ENCODE measurements at places on chromosomes 2 and 18.

- peak; percentile 77 for DNase-seq
Observed at GRCh38 chr18:59547581-59548182, 149.5 kb downstream of the CCBE1 start.

- DNase-seq: no peak
Observed at GRCh38 chr2:184067502-184067901, 530.8 kb upstream of the ZNF804A start.

DNA sequence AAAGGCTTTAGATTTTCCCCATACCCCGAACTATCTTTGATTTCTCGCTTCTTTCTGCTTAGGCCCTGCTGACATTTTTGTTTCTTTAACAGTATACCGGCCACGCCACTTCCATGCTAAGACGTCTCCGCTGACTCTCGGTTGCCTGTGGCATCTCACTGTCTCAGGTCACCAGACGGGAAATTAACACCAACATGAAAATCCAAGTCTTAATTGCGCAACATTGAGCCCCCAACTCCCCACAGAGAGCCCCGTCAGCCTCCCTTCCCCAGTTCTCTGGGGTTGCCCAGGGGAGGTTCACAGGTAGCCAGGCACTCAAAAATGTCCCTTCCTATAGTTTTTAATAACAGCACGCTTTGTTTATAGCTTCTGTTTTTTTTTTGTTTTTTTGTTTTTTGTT lies 30.2 kb downstream of the CD8B2 start:
- DNase-seq: no peak

DNA sequence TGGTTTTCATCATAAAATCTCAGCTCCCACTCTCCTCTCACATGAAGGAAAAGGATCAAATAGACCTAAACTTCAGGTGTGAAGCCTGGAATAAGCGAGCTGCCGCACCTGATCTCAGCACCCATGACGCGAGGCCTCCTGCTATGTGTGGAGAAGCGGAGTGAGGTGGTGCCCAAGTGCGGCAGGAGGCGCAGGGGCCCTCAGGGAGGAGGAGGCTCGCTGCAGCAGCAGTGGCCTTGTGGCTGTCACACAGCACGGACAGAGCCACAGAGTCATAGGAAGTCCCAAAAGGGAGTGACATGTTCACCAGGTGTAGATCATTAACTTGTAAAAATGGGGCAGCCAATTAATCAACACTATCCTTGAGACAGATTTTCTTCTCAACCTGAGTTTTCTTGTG lies 9.1 kb downstream of the SCLY start:
- DNase-seq: no peak

DNA sequence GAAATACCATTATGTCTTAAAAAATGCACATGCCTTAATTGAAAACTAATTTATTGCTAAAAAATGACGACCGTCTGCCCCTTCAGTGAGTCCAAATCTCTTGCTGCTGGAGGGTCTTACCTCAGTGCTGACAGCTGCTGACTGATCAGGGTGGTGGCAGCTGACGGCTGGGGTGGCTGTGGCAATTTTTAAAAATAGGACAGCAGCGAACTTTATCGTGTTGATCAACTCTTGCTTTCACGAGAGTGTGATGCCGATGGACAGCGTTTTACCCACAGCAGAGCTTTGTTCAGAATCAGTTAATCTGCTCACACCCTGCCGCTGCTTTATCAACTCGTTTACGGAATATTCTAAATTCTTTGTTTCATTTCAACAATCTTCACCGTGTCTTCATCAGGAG lies 21.2 kb upstream of the CTDP1 start:
- no peak for DNase-seq

- DNase-seq: no peak
Observed at GRCh38 chr18:35197296-35197695, 43.5 kb upstream of the ZNF397 start.

- no peak for DNase-seq
Observed at GRCh38 chr2:142863485-142863961, 13.9 kb upstream of the KYNU start.

- peak; percentile 93 for DNase-seq
Observed at GRCh38 chr18:9069601-9070000, 32.9 kb upstream of the NDUFV2 start.

DNA sequence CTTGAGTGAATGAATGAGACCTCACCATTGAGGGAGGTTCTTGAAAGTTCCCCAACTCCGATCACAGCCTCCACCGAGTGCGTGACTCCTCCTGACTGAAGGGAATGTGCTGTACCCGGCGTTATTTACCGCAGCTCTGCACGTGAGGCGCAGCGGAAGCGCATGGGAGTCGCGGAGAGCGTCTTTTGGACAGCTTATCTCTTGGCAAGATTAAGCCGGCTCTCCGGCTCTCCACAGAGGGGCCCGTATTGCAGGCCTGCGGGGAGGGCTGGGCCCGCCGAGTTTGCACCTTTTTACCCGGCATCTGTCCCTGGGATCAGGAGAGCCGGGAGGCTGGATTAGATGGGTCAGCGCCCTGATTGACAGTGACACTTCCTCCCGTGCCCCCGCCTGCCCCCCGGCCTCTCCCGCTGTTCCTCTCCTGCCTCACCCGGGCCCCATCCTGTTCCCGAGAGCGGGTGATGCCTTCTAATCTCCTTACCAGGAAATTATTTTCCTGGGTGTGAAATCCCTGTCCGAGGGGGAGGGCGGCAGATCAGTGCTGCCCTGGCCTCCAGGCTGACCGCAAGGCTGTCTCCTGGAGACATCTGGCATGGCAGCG lies 176.3 kb downstream of the INHBB start:
- no peak for DNase-seq

DNA sequence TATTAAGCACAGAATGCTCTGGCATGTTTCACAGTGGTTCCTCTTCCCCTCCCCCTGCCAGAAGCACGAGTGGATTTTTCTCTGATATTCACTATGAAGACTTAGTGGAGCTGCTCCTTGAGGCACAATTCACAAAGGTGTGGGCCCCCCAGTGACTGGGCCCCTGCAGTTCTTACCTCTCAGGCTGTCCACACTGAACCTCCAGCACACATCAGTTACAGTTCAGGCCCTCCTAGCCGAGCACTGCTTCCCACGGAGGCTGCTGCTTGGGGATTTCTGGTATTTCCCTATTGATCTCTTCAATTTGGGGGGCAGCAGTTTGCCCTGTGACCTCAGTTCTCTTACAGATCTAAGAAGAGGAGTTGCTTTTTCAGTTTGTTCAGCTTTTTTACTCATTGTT lies 236.1 kb downstream of the SH3RF3 start:
- no peak for DNase-seq

- no peak for DNase-seq
Observed at GRCh38 chr2:45855374-45855773, 203.9 kb downstream of the PRKCE start.

GRCh38 chr2:176814740-176815367 lies 397.7 kb upstream of the HNRNPA3 start:
- no peak for DNase-seq

DNA sequence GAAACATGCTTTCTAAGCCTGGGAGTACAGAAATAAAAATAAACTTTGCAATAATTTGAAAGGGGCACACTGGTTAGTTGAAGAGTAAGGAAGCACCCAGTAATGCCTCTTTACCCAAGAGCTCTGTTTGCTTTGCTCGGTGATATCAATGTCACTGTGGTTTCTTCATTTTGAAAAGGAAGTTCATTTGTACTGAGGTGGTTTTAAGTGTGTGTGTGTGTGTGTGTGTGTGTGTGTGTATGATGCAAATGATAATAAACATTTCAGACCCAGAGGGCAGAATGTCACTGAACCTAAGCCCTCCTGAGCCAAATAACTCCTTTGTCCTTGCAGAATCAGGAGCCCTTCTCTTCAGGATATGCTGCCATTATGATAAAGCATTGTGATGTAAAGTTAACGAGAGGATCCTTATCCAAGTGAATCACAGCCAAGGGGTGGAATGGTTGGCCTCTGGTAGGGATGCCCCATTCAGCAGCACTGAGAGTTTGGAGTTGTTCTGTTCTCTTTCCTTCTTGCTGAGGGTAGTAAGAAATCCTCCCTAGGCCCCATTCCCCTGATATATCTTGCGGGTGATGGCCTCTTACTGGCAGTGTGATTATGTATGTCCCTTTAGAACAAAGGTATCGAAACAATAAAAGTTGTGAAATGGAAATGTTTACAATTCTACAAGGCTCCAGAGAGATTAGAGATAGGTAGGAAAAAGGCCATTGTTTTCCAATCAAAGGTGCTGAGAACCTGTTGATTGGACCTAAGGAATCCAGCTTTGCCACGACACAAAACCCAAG lies 7.6 kb downstream of the ITGA6 start:
- DNase-seq: peak; percentile 82

- DNase-seq: no peak
Observed at GRCh38 chr2:166634706-166635105, 140.7 kb upstream of the SCN7A start.

- DNase-seq: no peak
Observed at GRCh38 chr2:207184768-207185167, 19.0 kb upstream of the KLF7 start.

DNA sequence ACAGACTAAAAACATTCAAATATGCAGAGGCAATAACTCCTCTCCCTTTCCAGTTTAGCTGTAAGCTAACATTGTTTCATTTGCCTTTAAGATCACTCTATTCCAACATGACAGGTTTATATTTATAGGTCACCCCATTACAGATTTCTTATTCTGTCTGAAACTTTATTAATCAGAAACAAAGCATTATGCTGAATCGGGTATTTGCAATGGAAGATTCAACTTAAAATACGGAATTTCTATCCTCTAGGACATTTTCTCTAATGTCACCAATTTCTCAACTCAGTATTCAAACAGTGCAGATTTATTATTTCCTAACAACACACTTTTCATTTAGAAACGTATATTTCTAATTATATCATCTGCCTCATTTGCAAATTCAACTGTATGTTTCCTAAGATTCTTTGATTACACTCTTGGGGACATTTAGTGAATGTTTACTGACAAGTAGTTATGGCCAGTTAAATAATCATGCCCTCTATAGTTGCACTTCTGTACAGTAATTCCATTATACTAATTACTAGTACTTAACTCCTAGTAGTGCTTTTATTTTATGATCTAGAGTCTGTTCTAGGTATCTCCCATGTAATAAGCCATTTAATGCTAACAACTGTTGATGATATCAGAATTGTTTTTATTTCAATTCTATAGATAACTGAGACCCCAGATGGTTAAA lies 358.1 kb downstream of the ERBB4 start:
- DNase-seq: no peak

GRCh38 chr2:49901202-49902065 lies 747.1 kb upstream of the FSHR start:
- DNase-seq: no peak

- peak; percentile 7 for DNase-seq
Observed at GRCh38 chr18:60684843-60685513, 312.4 kb upstream of the MC4R start.

GRCh38 chr2:160051371-160051800 lies 11.0 kb downstream of the PLA2R1 start:
- no peak for DNase-seq

- DNase-seq: no peak
Observed at GRCh38 chr2:229335877-229336346, 64.8 kb upstream of the PID1 start.

DNA sequence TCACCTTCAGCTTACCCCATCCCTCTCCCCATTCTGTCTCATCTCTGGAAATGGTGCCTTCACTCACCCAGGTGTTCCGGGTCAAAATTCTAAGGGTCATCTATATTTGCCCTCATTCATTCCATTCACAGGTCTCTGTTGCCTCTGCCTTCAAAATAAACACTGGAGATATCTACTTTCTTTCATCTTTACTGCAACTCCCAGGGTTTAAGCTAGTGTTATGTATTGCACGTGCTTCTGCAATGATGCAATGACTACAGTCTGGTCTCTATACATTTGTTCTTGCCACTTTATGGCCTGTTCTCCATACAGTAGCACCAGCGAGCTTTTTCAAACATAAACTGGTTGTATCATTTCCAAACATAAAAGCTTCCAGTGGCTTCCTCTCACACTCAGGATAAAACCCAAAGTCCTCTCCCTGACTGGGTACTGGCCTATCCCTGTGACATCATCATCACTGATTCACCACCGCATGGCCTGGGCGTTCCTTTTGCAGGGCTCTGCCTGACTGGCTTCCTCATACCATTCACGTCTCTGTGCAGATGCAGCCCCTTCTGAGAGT lies 14.3 kb downstream of the DSG2 start:
- no peak for DNase-seq

GRCh38 chr2:44126106-44126797 lies 42.4 kb upstream of the PPM1B start:
- peak; percentile 34 for DNase-seq

DNA sequence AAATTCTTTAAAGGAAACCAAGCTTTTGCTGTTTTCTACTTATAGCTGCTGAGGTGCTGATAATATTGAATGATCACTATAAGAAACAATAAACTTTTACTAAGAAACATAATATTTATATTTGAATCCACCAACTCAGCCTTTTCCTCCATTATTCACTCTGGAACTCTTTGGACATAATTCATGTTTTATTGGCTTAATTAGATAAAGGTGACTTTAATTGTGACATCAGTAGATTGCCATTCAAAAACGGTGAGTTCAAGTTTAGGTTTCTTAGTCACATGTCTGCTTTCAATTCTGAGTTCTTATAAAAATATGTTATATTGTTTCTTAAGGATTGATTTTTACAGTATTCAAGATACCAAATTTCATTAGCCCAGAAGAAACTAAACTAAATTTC lies 24.0 kb downstream of the CCDC85A start:
- no peak for DNase-seq

- DNase-seq: peak; percentile 47
Observed at GRCh38 chr2:53021828-53022227, 745.8 kb upstream of the CHAC2 start.

- DNase-seq: no peak
Observed at GRCh38 chr2:72157871-72158771, 10.5 kb upstream of the CYP26B1 start.

DNA sequence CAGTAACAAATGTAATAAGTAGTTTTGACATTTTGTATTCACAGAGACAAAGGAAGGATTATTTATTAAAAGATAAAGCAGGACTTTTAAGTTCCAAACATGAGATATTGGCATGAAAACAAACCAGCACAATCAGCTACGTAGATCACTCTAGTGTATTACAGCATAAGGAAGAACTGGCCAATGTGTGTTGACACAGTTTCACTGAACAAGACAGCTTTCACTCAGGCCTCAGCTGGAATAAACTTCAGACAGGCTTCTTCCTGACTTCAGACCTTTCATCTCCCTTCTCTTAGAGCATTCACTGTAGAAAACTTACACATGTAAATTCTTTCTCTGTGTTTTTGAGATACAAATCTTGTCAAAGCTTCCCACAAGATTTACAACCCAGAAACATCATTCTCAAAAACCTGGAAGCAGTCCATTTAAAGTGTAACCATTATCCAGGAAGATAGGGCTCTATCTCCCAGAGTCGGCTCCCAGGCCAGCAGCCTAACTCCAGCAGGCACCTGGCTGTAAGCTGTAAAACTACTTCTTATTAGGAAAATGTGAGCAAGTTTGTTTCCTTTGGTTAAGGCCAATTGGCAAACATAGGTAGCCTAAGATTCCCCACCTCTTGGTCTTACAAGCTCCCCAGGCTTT lies 768.3 kb upstream of the CDH7 start:
- DNase-seq: no peak

DNA sequence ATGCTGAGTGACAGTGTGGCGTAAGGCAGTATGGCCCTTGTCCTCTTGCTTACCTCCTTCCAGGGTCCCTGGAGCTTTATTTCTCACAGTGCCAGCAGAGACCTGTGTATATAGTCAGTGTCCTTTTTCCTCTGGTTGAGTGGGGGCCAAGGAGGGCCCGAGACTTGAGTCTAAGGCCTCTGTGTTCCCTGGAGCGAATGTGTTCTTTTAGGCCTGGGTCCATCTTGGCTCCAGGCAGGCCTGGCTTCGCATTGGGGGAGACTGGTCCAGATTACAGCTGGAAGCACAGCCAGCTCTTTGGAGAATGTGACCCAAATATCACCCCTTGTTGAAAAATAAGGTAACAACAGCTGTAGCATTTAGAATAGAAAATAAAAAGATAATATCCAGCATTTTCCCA lies 5.0 kb downstream of the VAMP5 start:
- no peak for DNase-seq
